ENCODE measurements at places on chromosomes 11 and 22.
A peak's percentile ranks its signal among the peaks of the same experiment; 100 is the strongest.

DNA sequence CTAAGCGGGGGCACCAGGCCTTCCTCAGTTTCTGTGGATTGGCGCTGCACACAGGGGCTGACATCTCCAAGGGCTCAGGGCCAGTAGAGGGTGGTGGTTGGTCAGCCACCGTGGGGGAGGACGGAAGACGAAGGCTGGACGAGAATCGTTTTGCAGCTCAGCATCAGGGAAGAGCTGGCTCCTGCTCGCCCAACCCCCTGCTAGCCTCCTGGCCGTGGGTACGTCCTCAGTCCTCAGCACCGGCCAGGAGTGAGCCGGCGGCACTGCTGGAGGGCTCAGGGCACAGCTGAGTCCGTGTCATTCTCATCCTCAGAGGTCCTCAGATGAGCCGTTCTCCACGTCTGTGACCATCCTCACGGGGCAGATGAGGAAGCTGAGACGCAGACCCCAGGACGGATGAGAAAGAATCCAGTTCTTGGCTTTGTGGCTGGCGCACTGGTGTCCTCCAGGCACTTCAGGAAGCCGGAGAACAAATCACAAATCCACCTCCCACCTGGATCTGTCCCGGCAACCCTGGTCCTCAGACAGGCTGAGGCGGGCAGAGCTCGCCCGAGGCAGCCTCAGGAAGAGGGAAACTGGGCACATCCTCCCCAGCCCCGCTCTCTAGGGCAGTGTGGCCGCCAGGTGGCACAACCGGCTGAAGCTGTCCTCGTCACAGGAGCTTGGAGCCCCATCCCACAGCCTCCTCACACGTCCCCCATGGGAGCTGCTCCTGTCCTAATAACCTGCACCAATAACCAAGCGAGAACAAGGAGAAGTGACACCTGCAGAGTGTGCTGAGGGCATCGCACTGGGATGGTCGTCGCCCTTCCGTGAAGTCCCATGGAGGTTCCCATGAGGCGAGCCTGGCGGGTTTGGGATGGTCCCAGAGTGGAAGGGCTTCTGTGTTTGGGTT is 393.7 kb downstream of the BRD1 start:
- no peak for DNase-seq

GRCh38 chr11:121250843-121251242 is 41.7 kb upstream of the SC5D start:
- no peak for DNase-seq

DNA sequence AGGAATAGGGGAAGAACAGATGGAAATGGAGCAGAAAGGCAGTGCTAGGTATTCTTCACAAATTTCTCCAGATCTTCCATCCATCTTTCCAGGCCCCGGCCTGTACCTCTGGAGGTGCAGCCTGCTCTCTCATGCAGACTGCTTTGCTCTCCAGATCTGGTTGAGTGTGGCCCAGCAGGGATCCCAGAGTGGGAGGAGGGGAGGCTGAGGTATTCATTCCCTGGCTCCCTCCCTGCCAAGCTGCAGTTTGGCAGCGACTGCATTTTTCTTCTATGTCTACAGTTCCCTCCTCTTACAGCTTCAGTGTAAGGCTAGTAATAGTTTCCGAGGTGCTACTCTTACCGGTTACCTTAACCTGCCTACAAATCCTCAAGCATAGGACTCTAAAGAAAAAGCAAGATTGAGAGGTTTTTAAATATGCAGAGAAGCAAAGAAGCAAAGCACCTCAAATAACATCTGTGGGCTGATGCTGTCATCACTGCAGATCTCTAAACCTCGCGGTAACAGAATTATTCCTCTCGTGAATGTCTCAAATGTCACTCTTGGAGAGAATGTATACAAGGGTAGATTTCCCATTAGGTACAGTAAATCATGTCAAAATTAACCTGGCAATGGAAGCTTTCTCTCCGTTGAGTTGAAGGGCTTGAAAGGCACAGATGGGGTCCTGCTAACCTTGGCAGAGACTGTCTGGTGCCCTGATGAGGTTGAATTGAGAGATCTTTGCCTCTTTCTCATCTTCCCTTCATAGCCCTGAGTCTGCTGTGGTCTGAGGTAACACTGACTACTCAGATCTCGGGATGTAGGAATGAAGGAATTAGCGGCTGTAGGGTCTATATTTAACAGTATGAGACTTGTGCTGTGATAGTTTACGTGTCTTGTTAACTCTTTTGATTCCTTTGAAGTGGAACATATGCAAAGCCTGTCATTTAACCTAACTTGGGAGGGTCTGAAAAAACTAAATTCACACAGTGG is 297.9 kb upstream of the C11orf87 start:
- DNase-seq = no peak

DNA sequence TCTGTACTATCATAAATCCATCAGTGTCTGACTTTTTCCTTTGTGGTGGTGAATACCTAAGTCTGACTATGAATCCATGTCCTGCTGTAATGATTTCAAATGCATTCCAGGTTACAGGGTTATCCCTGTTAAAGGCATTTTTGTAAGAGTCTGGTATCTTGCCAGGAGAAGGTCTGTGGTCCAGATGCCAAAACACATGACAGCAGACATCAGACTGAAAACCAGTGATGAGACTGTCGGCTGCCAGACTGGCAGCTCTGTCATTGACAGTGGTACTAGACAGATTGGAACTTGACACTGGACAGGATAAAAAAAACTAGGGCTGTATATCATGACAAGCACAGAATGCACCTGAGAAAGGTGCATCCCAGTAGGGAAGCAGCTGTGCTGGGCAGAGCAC is 301.8 kb upstream of the FAT3 start:
- no peak for DNase-seq

DNA sequence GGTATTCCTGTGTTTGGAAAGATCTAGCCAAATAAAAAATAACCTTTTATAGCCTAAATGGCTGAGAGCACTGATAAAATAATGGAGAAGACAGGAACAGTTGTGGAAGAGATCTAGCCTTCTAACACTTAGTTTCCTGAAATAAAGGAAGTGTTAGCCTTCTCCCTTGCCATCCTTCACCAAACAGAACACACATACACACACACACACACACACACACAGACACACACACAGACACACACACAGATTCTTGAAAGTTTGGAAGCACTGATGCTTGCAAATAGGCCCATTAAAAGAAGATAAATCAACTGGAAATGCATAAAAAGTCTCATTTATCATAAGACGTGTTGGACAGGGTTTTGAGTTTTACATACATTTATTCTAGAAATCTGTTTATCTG is 37.5 kb downstream of the KIRREL3 start:
- DNase-seq = no peak

GRCh38 chr22:29205594-29206371 is at the start of gene EMID1:
TSS of gene EMID1 (plus strand) at chr22:29205896. CDS start at chr22:29206039, 143 bp downstream.
- DNase-seq = peak; percentile 89

- no peak for DNase-seq
Observed at GRCh38 chr11:14932447-14932846, 39.7 kb downstream of the CALCA start.

GRCh38 chr11:16741473-16741872 is 3.0 kb downstream of the C11orf58 start:
- no peak for DNase-seq

- DNase-seq = no peak
Observed at GRCh38 chr22:32994898-32995297, 63.3 kb downstream of the SYN3 start.

- DNase-seq = peak; percentile 25
Observed at GRCh38 chr22:37020192-37020479, 594 bp downstream of the MPST start.

DNA sequence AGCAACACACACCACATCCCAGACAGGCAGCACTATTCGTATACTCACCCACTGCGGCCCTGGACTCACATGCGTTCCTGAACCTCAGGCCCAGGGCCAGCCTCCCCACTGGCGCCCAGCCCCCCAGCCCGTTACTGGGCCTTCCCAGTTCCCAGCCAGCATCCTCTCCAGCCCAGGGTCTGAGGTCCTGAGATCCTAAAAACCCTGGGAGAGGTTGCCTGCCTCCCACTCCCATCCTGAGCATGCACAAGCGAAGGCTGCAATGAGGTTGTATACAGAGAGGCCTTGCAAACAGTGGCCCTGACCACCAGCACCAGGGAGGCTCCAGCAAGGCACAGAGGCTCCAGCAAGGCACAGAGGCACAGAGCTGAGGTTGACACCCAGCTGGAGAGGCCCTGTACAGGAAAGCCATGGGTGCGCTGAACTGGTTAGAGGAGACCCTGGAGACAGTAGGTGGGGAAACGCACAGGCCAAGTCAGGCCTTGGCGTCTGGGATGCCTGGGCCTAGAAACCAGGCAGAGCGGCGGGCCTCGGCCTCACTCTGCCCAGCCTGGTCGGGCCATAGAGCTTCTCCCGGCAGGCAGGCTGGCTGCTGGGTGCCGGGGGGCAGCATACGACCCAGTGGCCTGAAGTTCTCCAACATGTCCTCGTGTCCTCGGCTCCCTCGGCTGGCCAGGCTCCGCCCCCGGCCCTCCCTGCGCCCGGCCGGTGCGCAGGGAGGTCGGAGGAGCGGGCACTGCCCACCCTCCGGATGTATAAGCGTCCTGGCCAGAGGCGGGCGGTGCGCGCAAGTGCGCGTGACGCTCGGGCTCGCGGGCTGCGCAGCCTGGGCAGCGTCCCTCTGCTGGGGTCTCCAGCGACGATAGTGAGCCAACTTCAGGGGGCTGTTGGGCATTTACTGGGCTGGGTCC is 2.3 kb upstream of the TBX1 start:
- DNase-seq = no peak

GRCh38 chr11:45229401-45230020 is 56.6 kb downstream of the SYT13 start:
- DNase-seq = no peak

DNA sequence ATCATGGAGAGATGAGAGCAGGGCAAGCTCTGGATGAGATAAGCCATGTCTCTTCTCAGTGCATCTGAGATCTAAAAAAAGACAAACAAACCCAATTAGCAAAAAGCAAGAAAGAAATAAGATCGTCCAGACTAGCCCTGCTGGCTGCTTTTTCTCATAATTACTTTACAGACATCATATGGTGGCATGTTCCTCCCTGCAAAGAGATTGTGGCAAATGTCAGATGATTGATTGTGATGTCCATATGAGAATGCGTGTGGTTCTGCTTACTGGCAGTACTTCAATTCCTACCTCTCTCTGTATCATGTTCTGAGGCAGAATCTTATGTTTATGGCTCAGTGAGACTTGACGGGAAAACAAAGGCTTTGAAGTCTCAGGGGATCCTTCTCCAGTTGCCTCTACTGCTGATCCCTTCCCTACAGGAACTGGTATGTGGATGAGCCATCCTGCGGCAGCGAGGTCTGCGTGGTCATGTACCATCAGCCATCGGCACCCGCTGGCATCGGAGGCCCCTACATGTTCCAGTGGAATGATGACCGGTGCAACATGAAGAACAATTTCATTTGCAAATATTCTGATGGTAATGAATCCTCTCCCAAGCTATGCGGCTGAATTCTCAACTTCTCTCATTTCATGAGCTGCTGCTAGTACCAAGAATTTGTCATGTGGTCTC is 8.8 kb downstream of the LAYN start:
- no peak for DNase-seq

GRCh38 chr11:128644576-128644975 is 49.3 kb upstream of the FLI1 start:
- no peak for DNase-seq

DNA sequence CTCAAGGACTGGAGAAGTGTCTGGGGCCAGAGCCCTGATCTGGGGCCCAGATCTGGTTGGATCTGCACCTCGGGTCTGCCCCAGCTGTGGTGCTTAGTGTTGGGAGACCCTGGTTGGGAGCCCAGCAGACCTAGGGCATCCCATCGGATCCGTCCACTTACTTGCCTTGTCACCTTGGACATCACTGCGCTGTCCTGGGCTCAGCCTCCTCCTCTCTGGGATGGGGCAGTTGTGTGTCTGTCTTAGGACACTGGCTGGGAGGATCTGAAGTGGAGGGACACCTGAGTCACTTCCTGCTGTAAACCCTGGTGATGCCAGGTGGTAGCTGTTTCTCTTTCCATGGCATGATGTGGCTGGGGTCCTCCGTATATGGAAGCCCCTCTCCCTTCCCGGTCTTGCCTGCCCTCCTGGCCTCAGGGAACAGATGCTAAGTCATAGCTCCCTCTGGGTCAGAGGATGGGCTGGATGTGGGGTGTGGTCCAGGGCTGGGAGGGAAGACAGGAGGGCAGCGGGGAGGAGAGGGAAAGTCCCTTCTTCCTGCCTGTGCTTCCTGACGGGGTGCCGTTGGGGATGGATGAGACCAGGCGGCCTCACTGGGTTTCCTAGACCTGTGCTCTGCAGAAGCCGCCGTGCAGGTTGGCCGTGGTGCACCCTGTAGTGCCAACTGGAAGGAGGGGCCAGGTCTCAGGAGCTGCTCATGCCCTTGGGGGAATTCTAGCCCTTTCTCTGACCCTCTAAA is 12.1 kb upstream of the OMP start:
- no peak for DNase-seq

DNA sequence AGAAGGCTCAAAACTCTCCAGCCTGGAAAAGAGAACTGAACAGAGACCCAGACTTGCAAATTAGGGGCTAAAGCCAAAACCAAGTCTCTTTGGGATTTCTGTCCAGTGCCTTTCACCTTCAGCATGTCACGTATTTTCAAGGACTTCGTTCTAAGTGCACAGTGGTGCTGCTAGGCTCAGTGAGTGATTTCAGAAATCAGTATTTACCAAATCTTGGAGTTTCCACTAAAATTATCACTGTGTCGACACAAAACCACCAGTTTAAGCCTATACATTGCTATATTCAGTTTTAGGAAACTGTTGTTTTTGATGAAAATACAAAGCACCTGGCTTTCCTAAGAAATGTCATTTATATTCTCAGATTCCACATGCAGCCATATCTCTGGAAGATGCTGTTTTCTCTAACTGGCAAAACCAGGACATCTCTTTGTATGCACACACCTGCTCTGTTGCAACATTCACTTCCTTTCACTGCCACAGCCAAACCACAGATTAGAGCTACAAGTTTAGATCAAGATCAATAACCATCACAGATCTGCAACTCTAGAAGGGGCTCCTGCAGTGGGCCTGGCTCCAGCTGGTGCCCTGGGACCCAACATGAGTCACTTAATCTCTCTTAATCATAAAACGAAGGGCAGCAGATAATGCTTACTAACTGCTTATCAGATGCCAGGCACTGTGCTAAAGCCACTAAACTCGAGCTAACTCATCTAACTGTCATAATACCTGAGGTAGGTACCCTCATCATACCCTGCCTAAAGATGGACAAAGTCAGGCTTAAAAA is 22.3 kb downstream of the SMCO4 start:
- no peak for DNase-seq

DNA sequence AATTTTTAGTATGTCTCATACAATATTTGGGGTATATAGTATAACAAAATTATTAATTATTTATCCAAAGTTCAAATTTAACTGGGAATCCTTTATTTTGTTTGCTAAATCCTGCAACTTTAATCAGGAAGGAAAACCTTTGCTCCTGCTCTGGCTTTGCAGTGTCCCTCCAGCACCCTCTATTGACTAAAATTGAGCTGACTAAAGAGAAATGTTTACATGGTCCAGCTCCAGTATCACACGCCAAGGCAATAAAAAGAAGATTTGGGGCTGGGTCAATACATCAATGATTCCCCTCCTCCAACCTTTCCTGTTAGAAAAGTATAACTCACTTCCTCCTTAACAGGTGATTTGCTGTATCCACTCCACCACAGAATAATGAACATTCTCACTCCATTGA is 153.0 kb upstream of the LRRC4C start:
- DNase-seq = no peak

GRCh38 chr11:57787920-57788702 is 26.5 kb downstream of the CTNND1 start:
- DNase-seq = no peak
